ENCODE measurements at places on chromosomes 7 and 10. TPM values are rescaled to one million over a fixed set of nuclear protein-coding genes. Genes with fewer than 3 reads are reported as not detected.

SEMA3C gene
- 0.38 TPM for total RNA-seq

TMEM26 gene
- not detected for total RNA-seq

SRGN gene
- total RNA-seq: 748 TPM

ODAD2 gene
- 0.70 TPM for total RNA-seq

NPFFR1 gene
- total RNA-seq: not detected

NEUROD6 gene
- total RNA-seq: not detected

EEPD1 gene
- 11.3 TPM for total RNA-seq

HDAC9 gene
- 32.1 TPM for total RNA-seq

ZNF783 gene
- 30.5 TPM for total RNA-seq

ABCB4 gene
- total RNA-seq: 1.5 TPM

NEBL gene
- 0.05 TPM for total RNA-seq

GIMAP4 gene
- total RNA-seq: 412 TPM

LRRN3 gene
- total RNA-seq: 20.4 TPM

PPP1R17 gene
- not detected for total RNA-seq

LRIT1 gene
- total RNA-seq: not detected

LIPF gene
- not detected for total RNA-seq

LOXL4 gene
- total RNA-seq: not detected

WNT8B gene
- not detected for total RNA-seq

IFRD1 gene
- total RNA-seq: 63.2 TPM

All from naive thymus-derived CD4-positive, alpha-beta T cell (primary cell).